Sciatic nerve (tissue), 2 donors: ENCODE measurements at places on chromosomes 16 and 17. TPM values are rescaled to one million over a fixed set of nuclear protein-coding genes. Genes with fewer than 3 reads are reported as not detected.

The TTC19 gene
- total RNA-seq: 32.9 TPM

The PPM1E gene
- total RNA-seq: 0.22 TPM

The TBC1D28 gene
- not detected for total RNA-seq

The ANKRD40CL gene
- not detected for total RNA-seq

The TBC1D3D gene
- total RNA-seq: not detected

The KRTAP17-1 gene
- not detected for total RNA-seq

The SMARCE1 gene
- total RNA-seq: 115 TPM

The IRF8 gene
- total RNA-seq: 19.1 TPM

The NPIPA8 gene
- total RNA-seq: 1.6 TPM

The FBXO39 gene
- 0.98 TPM for total RNA-seq
